ENCODE measurements at places on chromosomes 5 and 9.

GRCh38 chr5:83827111-83827557 is 106.5 kb upstream of the HAPLN1 start:
- DNase-seq, result no peak

DNA sequence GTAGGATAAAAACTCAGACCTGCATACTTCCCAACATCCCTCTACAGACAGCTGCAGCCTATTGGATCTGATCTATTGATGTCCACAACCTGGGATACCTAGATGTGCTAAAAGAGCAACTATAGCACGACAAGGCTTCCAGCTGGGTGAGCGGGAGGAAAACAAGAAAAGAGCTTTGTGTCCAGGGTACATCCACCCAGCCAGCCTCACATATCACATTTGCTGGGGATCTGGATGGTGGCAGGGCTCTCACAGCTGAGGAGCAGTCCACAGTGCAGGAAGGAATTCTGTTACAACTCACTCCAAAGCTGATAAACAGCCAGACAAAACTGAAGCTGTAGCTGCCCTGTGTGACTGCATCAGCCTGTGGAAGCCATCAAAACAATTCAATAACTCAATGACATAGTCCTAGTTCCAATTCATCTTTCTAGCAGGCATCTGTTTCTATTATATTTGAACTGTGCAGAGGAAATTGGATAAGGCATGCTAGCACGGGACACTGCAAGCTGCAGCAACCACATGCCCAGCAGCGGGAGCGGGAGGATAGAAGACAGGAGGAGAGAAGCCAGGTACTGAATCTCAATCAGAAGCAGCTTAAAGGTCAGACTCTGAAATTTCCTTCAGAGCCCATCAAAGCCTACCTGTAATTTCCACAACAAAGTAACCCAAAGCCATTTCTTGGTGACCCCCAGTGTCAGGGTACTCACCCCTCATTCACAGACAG is 45.0 kb downstream of the MED10 start:
- no peak for DNase-seq

DNA sequence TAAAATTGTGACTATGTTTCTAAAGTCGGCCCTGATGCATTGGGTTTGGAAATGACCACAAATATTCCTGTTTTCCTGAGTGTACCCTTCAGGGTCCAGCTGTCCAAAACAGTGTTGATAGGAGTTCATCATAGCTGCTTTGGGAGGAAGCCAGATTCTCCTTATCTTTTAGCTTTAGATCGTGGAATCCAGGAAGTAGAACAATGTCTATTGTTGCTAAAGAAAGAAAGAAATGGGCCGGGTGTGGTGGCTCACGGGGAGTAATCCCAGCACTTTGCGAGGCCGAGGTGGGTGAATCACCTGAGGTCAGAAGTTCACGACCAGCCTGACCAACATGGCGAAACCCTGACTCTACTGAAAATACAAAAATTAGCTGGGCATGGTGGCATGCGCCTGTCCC is 9.5 kb downstream of the CAVIN4 start:
- no peak for DNase-seq

DNA sequence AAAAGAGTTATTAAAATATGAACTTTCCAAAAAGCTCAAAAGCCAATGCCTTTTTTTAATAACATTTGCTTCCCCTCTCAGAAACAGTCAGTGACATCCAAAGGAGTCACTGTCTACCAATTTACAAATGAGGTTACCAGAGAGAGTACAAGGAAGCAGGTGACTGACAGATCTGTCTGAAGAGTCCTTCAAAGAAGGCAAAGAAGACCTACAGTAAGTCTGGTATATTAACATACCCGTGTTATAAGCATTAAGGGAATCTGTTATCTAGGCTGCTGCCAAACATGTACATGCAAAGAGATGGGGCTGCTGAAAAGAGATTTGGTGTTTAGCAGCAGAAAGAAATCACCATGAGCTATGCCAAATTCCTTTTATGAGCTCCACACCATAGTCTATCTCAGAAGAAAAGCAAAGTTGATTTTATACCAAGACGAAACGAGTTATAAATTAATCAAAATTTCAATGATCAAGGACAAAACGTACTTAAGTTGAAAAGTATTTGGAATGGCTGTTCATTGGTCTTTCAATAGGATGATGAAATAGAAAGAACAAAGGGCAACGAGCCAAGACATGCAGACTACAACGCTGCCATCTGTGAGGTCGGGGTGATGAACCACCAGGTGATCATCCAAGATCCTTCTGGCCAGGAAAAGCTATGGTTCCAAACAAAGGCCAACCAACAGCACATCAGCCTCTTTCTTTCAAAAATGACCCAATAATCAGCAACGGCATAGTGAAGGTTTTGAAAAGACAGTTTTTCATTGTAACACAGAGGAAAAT is 8.1 kb downstream of the PRELID2 start:
- no peak for DNase-seq

DNA sequence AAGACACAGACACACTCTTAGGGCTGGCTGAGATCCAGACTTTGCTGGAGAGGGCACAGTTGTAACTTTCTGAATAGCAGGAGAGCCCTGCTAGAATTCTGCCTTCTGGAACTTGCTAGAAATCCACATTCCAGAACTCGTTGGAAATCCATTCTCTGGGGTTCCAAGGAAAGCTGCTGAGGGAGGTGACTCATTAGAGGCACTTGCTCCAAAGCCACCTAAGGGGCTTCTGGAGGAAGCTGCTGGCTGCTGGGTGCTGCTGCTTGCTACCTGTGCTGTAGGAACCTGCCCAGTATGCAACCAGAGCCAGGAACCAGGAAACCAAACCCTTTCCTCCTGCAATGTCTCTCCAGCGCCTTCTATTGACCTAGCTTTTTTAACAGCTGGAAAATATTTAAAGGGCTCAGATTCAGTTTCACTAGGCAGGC is 4.1 kb upstream of the TLE4 start:
- no peak for DNase-seq

DNA sequence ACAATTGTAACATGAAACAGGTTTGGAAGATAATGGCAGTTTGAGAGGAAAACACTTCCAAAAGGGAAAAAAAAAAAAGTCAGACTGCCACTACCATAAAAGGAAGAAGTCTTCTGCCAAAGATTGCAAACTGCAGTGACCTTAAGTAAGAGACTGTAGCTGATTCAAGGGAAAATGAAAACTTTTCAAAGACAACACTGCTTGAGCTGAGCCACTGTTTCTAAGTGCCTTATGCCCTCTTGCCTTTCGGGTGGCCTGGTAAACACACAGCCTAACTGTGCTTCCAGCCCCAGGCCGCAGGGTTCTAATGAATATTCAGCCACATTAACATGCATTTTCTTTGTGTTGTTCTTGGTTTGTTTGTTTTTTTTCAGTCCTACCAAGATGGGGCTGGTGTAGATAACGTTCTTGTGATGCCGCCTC is 354.6 kb downstream of the BNC2 start:
- DNase-seq, result no peak

DNA sequence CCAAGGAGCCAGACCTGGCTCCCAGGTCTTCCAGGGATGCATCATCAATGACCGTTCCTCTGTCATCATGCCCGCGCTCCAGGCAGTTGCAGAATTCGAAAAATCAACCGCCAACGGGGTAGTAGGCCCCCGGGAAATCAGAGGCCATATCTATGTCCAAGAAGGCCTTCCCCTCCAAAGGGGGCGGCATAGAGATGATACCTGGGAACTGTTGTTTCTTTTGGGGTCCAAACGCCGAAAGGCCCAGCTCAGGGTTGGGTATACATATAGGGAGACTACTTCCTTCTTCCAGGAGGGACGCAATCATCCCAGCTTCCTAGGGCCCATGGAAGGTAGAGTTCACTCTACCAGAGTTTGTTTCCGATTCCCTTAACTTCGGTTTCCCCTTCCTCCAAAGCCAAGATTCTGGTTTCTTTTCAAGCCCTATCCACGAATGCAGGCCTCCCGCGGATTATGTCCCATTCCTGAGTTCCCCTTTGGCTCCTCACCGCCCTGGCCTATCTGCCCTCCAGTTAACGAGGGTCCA is 754 bp downstream of the DCAF12 start:
- DNase-seq, result peak; percentile 54

- no peak for DNase-seq
Observed at GRCh38 chr9:33297432-33297831, 7.1 kb downstream of the NFX1 start.

DNA sequence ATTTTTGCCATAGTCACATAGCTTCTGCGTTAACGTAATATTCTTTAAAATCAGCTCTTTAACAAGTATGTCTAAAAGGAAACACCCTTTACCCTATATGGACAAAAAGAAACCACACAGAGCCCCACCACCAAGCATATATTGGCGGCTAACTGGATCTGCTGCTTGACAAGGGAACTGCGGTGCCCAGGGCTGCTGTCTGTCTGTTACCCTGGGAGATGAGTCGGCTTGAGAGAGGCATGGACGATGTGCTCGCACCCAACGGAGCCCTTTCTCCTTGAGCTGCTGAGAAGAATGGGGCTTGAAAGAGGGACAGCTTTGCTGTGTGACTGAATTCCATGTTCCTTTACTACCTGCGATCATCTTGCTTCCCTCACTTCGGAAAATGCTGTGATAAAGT is 158.6 kb upstream of the SHB start:
- no peak for DNase-seq
